ENCODE measurements at places on chromosomes 4 and X.

DNA sequence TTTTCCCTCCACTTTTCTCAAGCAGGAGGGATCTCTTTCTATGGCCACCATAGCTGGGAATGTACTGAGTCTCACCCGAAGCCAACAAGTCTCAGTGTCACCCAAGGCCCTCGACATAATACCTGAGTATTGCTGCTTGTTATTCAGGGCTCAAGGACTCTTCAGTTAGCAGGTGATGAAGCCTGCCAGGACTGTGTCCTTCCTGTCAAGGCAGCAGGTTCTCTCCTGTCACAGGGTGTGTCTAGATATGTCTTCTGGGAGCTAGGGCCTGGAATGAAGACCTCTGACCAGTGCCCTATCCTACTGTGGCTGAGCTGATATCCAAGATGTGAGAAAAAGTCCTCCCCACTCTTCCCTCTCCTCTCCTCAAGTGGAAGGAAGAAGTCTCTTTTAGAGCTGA lies 391.0 kb upstream of the DIPK2B start:
- no peak for DNase-seq

GRCh38 chrX:142804085-142804484 lies 221.6 kb upstream of the SPANXN4 start:
- no peak for DNase-seq

DNA sequence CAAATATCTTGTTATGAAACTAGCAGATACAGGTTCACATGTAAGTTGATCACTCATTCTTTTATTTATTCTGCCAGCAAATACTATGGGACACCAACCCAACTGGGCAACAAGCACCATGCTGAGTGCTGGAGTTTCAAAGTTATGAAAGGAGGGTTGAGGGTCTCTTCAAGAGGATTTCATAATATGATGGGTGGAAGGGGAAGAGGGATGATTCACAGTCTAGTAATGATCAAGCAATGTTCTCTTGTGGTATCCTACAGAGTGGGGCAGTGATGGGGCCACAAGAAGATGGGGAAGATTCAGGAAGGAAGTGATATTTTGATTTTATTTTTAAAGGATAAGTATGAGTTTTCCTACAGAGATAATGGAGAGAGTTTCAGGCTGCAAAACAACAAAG lies 46.2 kb upstream of the TXK start:
- peak; percentile 72 for DNase-seq

DNA sequence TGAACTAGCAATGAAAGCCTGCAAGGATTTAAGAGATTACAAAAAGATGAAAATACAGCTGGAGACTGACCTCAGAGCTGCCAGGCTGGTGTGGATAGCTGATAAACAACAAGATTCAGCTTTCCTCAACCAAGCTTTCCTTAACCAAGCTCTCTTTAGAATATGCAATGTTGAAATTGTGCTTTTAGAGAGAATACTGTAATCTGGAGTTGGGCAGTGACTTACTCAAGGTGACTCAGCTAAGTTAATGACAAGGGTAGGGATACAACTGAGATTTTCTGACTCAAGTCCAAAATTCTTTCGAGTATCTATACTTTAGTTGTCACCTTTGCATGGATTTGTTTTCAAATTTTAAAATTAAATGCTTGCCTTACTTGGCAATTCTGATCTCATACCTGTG lies 98.0 kb downstream of the AMMECR1 start:
- no peak for DNase-seq

DNA sequence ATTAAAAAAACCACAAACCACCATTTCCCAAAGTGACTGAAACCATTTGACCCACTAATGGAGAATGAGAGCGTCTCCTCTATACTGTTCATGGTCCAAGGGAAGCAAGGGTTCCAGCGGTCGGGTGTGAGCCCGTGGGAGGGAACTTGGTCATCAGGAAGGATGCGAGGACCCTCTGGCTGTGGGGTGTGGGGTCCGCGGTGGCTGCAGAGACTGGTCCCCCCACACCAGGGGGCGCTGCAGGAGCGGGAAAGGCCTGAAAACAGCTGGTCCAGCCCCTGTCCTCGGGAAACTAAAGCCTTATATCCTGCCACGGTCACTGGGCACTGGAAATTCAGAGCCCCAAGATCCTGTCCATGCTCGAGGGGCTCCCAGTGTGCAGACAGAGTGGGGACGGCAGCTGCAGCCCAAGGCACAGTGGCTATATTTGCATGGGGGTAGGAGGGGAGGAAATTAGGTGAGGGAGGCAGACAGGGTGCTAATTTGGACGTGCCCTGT lies 4.3 kb downstream of the BLOC1S4 start:
- DNase-seq: no peak

GRCh38 chrX:65726715-65727114 lies 59.3 kb downstream of the MSN start:
- no peak for DNase-seq

- no peak for DNase-seq
Observed at GRCh38 chrX:151754047-151754429, 19.5 kb downstream of the CNGA2 start.

GRCh38 chr4:15913631-15913970 lies 24.9 kb downstream of the FGFBP1 start:
- DNase-seq: no peak

- DNase-seq: no peak
Observed at GRCh38 chr4:46890056-46890455, 19.0 kb downstream of the COX7B2 start.

GRCh38 chr4:67346654-67347053 lies 198.6 kb downstream of the CENPC start:
- no peak for DNase-seq

DNA sequence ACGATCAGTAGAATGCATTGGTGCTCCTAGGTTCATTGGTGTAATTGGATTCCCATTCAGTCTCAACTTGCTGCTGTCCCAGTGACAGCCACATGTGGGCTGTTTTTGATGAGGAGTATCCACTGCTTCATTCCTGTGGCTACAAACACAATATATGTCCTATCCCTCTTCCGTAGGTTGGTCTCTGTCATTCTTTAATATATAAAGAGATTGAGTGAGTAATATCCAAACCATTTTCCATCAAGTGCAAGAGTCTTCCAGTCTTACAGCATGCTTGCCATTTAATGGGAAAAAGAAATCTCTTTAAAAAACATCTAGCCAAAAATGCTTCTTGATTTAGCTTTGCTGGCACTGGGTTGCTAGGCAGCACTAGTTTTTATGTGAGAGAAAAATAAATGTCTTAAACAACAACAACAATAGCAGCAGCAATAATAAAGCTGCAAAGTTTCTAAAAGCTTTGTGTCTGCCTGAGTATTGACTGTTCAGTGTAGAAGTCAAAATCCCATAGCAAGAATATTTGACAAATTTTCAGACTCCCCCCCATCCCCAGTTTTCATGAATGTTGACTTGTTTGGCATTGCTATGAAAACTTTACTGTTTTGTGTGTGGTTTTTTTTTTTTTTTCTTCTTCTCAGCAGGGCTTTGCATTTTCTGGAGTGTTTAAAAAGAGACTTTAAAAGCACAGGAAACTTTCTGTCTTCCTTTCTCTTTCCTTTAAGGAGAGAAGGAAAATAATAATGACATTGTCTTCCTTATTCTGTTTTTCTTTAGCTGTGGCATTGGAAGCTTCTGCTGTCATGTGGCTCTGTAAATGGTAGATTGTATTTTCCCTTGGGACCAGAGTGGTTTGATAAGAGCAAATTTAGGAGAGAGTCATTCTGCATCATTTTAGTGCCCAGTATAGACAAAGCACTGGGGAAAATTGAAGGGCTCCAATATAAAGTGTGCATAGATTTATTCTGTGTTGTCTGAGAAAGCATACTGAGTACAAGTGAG lies 244.3 kb downstream of the ARHGAP10 start:
- no peak for DNase-seq

- no peak for DNase-seq
Observed at GRCh38 chrX:55098691-55099090, 9.9 kb downstream of the PAGE2 start.

- no peak for DNase-seq
Observed at GRCh38 chr4:168633496-168633895, 136.6 kb downstream of the PALLD start.

All from SIG-M5 (cell line).